ENCODE measurements at places on chromosomes 3 and 15. TPM values are rescaled to one million over a fixed set of nuclear protein-coding genes. Genes with fewer than 3 reads are reported as not detected.

ROPN1 gene
- total RNA-seq, result not detected

PPP2R3A gene
- 4.5 TPM for total RNA-seq

DPH6 gene
- 13.2 TPM for total RNA-seq

AADACL2 gene
- not detected for total RNA-seq

KCNAB1 gene
- total RNA-seq, result not detected

NPRL2 gene
- total RNA-seq, result 13.8 TPM

LXN gene
- 116 TPM for total RNA-seq

C3orf49 gene
- total RNA-seq, result not detected

HACD3 gene
- total RNA-seq, result 138 TPM

CHDH gene
- 1.8 TPM for total RNA-seq

ZBBX gene
- not detected for total RNA-seq

ARPP21 gene
- not detected for total RNA-seq

PRICKLE2 gene
- 2.6 TPM for total RNA-seq

IP6K1 gene
- total RNA-seq, result 22.8 TPM

EPHA3 gene
- total RNA-seq, result not detected

ERICH6 gene
- total RNA-seq, result not detected

WDR82 gene
- 44.7 TPM for total RNA-seq

CKMT1B gene
- 3.4 TPM for total RNA-seq

IMPG2 gene
- not detected for total RNA-seq

ANKUB1 gene
- not detected for total RNA-seq

MYLK gene
- total RNA-seq, result 16.5 TPM

BTBD1 gene
- 55.3 TPM for total RNA-seq

GRK7 gene
- not detected for total RNA-seq

IMPDH2 gene
- 164 TPM for total RNA-seq

SCG5 gene
- 2.5 TPM for total RNA-seq

CYP19A1 gene
- total RNA-seq, result 0.16 TPM

RPP25 gene
- total RNA-seq, result 21.4 TPM

EFCC1 gene
- not detected for total RNA-seq

MGLL gene
- total RNA-seq, result 58.5 TPM

CFAP100 gene
- not detected for total RNA-seq

TIMP4 gene
- 11.3 TPM for total RNA-seq

ZNF80 gene
- total RNA-seq, result not detected

PGBD4 gene
- 1.2 TPM for total RNA-seq

AGBL1 gene
- total RNA-seq, result not detected

TMEM108 gene
- not detected for total RNA-seq

MCF2L2 gene
- not detected for total RNA-seq

ATP8B4 gene
- total RNA-seq, result 1.1 TPM

KLHDC8B gene
- 3.1 TPM for total RNA-seq

CAMK2N2 gene
- total RNA-seq, result 1.3 TPM
